ENCODE measurements at places on chromosomes 5 and 9. TPM values are rescaled to one million over a fixed set of nuclear protein-coding genes. Genes with fewer than 3 reads are reported as not detected.

RMRP gene
- polyA plus RNA-seq: not detected

ZNF189 gene
- 20.5 TPM for polyA plus RNA-seq

TMEM252 gene
- not detected for polyA plus RNA-seq

PRUNE2 gene
- 18.6 TPM for polyA plus RNA-seq

DMRT3 gene
- polyA plus RNA-seq: not detected

LECT2 gene
- not detected for polyA plus RNA-seq

FOXD4L5 gene
- not detected for polyA plus RNA-seq

TEX48 gene
- polyA plus RNA-seq: not detected

JAKMIP2 gene
- 63.1 TPM for polyA plus RNA-seq

MARVELD2 gene
- polyA plus RNA-seq: 0.66 TPM

PRRX2 gene
- not detected for polyA plus RNA-seq

IFNA13 gene
- polyA plus RNA-seq: not detected

INSL6 gene
- polyA plus RNA-seq: 2.3 TPM
